Stimulated activated CD4-positive, alpha-beta T cell treated with anti-CD3 and anti-CD28 coated beads, TNF-alpha, amount 100 ng/mL, for 24 hours (primary cell): ENCODE measurements at places on chromosomes 2 and 18.

DNA sequence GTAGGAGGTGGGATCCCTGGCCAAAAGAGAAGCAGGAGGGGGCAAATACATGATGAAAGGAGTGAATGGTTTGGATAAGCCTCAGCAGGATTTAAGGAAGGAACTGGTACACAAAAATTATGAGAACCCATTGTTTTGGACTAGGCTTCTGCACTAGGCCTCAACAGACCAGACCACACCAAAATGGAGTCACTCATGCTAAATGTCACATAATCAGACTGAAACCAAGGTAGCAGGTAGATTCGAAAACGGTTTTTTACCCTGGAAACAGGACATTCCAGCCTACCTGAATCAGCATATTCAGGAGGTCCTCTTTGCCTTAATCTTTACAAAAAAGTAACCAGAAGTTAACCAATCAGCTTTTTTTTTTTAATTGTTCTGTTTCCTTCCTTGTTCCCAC lies 49.4 kb upstream of the CDCA7 start:
- DNase-seq: no peak

- no peak for DNase-seq
Observed at GRCh38 chr2:66553370-66553769, 118.4 kb downstream of the MEIS1 start.

DNA sequence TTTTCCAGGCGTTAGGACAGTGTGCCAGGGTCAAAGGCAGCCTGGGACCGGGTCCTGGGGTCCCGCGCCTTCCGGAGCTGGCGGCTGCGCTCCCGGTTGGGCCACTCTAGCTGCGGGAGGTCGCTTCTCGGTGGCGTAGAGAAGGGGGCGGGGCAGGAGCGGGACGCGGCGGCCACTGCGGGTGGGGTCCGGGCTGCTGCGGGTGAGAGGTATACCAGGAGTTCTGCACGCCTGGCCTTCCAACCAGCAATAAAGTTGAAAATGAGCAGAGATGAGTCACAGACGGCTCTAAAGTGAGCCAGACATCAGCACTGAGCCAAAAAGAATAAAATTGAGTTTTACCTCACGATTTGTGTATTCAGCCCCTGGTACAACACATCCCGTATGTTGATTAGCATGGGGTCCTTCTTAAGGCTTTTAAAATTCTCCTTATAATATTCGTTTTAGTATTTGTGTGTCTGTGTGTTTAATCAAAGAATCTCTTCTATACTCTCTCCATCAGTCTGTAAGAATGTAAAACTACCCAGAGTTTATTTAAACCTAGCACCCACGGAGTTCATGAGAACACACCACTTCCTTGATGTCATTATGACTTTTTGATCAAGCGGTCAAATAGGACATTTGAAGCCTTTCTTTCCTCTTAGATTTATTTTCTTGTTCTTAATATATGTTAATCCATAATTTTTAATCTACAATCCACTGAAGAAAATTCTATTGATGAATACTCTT lies at the start of gene C1GALT1C1L:
TSS of gene C1GALT1C1L (minus strand) at position 108 of the 729 bp plus-strand sequence. CDS start at position 1, 107 bp downstream.
- DNase-seq: peak; percentile 43

DNA sequence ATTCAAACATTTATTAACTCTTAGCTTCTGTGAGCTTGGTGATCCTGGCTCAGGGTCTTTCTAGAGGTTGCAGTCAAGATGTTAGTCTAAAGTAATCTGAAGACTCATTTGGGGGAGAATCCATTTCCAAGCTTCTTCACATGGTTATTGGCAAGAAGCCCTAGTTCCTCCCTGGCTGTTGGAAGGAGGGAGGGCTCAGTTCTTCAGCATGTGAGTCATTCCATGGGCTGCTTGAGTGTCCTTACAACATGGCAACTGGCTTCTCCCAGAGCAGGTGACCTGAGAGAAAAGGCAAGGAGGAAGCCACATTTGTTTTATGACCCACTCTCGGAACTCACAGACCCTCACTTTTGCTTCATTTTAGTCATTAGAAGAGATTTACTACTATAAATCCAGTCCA lies 10.6 kb upstream of the C2orf74 start:
- no peak for DNase-seq

GRCh38 chr18:12327510-12328178 lies 19.6 kb downstream of the TUBB6 start:
- peak; percentile 46 for DNase-seq

DNA sequence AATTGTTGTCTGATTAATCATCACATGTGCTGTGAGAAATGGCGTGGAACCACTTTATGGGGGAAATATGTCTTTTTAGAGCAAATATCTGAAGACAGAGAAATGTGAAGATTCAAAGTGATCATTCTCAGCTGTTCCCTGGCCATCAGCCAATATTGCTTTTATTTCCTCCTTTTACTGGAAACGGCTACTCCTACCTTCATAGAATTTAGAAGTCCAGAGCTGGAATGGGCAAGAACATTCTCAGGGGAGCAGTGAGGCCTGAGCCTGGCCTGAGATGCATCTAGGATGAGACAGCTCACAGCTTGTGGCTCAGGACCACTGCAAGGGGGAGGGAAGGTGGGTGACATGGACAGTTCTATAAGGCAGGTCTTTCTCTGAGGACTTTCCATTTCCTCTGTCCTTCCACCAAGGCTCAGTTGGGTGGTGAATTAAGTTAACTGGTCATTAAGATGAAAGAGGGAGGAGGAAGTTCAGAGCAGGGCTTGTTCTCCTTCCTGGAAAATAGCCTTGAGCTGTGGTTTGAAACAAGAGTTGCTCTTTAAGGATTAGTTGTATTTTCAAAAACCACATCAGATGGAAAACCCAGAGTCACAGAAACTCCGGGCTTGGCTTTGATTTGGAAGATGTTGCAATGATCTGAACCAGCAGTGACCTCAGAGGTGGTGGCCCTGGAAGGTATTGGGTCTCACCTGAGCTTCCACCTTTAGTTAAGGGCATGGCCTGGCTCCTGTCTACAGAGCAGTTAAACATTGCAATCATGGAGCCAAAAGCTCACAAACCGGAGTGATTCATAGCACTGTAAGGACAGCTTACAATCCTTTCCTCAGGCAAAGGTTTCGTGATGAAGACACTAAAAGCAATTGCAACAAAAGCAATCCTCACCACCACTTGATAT lies 144.3 kb downstream of the VAPA start:
- DNase-seq: no peak

GRCh38 chr2:189515264-189515663 lies 65.3 kb downstream of the SLC40A1 start:
- no peak for DNase-seq

- DNase-seq: no peak
Observed at GRCh38 chr2:58350484-58350883, 109.4 kb upstream of the FANCL start.

GRCh38 chr2:1360144-1360543 lies 53.1 kb upstream of the TPO start:
- DNase-seq: no peak

DNA sequence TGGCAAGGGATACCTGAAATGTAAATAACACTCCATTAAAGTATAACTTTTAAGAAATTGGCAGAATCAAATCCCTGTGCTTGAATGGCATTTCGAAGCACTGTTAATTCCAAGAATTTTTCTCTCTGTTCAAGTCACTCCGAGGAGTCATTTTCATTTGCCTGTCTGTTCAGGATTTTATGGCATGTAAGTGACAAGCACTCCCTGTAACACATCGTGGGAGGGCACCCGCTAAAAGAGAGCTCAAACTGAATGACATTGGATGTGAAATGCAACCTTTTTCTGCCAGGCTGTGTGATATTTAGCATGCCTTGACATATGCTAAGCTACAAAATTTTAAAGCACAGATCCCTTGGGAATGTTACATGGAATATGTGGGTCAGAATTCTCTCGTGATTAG lies 339.6 kb downstream of the LRRTM1 start:
- no peak for DNase-seq
